Epithelial cell of proximal tubule (primary cell): ENCODE measurements at places on chromosomes 12 and 14. TPM values are rescaled to one million over a fixed set of nuclear protein-coding genes. Genes with fewer than 3 reads are reported as not detected.

The SIX4 gene
- total RNA-seq: 9.5 and 11.4 TPM in 2 replicates

The KCNH3 gene
- 0.07 and 0.12 TPM in 2 replicates for total RNA-seq

The RSRC2 gene
- total RNA-seq: 44.9 and 72.4 TPM in 2 replicates

The RAD51AP1 gene
- 36.8 and 62.7 TPM in 2 replicates for total RNA-seq

The KIAA0586 gene
- 11.2 and 18.5 TPM in 2 replicates for total RNA-seq

The MARCHF9 gene
- total RNA-seq: 4.5 and 4.7 TPM in 2 replicates

The ACOT4 gene
- 5.6 and 7.0 TPM in 2 replicates for total RNA-seq

The C2CD5 gene
- total RNA-seq: 14.5 and 15.6 TPM in 2 replicates

The INHBC gene
- not detected in 2 replicates for total RNA-seq

The ZC3H14 gene
- total RNA-seq: 55.1 and 65.3 TPM in 2 replicates

The SERPINA10 gene
- total RNA-seq: not detected in 2 replicates

The LTBR gene
- 108 and 152 TPM in 2 replicates for total RNA-seq

The ADAM21 gene
- 0.22 TPM in 1 of 2 replicates, not detected in the other for total RNA-seq

The LPAR5 gene
- 0.81 and 0.94 TPM in 2 replicates for total RNA-seq

The KNTC1 gene
- total RNA-seq: 45.2 and 61.2 TPM in 2 replicates

The ATXN7L3B gene
- total RNA-seq: 13.1 and 20.5 TPM in 2 replicates

The NT5DC3 gene
- 7.5 and 10.3 TPM in 2 replicates for total RNA-seq

DNA sequence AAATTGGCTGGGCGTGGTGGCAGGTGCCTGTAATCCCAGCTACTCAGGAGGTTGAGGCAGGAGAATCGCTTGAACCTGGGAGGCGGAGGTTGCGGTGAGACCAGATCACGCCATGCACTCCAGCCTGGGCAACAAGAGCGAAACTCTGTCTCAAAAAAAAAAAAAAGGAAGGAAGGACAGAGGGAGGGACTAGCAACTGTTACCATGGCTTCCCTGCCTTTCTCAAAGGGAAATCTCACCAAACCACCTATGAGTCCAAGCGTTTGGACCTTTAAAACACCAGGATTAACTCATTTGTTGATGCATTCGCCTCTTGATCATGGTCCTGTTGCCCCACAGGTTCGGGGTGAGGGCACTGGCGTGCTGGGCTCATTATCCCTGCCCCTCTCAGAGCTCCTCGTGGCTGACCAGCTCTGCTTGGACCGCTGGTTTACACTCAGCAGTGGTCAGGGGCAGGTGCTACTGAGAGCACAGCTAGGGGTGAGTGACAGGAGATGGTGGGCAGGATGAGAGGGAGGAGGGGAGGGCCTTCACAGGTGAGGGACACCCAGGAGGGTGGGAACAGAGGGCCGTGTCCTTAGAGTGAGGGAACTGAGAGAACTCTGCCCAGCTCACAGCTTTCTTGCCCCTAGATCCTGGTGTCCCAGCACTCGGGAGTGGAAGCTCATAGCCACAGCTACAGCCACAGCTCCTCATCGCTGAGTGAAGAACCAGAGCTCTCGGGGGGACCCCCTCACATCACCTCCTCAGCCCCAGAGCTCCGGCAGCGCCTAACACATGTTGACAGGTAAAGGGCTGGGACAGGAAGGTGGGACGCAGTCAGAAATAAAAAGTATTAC lies 10.2 kb upstream of the MYL6B start:
- DNase-seq: no peak

- no peak for DNase-seq
These were observed 1.4 kb downstream of the PCK2 start for GRCh38 chr14:24095271-24096068.

- no peak for DNase-seq
These were observed 167.3 kb downstream of the DACT1 start for GRCh38 chr14:58805057-58805456.

DNA sequence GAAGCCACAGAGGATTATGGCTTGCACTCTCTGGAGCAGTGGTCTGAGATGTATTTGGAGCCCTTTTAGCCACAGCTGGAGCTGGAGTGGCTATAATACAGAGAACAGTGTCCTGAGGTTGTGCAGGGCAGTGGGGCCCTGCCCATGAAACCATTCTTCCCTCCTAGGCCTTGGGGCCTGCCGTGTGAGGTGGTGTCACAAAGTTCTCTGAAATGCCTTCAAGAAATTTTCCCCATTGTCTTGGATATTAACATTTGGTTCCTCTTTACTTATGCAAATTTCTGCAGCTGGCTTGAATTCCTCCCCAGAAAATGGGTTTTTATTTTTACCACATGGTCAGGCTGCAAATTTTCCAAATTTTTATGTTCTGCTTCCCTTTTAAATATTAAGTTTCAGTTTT lies 79.3 kb downstream of the UNC79 start:
- DNase-seq: no peak

DNA sequence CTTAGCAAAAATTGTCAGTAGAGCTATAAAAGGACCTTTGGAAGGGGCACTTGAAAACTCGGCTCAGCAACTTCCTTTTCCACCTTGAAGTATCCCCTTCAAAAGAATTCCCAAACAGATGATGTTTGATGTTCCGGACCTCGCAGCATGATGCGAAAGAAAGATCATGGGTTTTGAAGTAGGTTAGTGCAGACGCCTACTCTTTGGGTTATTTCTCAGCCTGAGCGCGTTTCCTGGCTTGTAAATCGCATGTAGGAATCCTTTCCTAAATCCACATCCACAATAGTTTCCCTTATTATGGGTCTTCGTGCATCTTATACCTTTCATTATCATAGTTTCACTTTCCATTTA lies 584 bp upstream of the NEDD1 start:
- DNase-seq: no peak

- no peak for DNase-seq
These were observed 59.2 kb downstream of the BICDL1 start for GRCh38 chr12:120048263-120048662.

- DNase-seq: no peak
These were observed 814 bp downstream of the ANKRD13A start for GRCh38 chr12:109999983-110000505.

- no peak for DNase-seq
These were observed 1.3 kb upstream of the HSD17B6 start for GRCh38 chr12:56761812-56762211.

- peak; percentile 96 for DNase-seq
These were observed 371.8 kb upstream of the PRICKLE1 start for GRCh38 chr12:42961395-42961794.

- no peak for DNase-seq
These were observed 15.7 kb upstream of the PWP1 start for GRCh38 chr12:107669946-107670345.

DNA sequence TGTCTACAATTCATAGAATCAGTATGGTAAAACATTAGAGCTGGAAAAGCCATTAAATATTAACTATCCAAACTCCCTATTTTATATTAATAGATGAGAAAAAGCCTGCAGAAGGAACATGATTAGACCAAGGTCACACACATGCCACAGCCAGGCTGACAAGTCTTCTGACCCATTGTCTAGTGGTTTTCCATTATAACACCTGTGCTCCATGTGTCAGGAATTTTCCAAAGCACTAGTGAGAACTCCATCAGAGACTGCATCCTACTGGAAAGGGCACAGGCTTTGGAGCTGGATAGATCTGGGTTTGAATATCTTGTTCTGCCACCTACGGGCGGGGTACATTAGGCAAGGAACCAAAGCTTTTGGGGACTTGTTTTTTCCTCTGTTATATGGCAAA lies 325.5 kb downstream of the RAD51B start:
- no peak for DNase-seq

- no peak for DNase-seq
These were observed 1.9 kb downstream of the FOXN3 start for GRCh38 chr14:89415159-89415558.

- DNase-seq: no peak
These were observed 31.1 kb downstream of the ZFYVE21 start for GRCh38 chr14:103746701-103747100.

GRCh38 chr12:92921877-92922276 lies 7.2 kb downstream of the EEA1 start:
- no peak for DNase-seq

DNA sequence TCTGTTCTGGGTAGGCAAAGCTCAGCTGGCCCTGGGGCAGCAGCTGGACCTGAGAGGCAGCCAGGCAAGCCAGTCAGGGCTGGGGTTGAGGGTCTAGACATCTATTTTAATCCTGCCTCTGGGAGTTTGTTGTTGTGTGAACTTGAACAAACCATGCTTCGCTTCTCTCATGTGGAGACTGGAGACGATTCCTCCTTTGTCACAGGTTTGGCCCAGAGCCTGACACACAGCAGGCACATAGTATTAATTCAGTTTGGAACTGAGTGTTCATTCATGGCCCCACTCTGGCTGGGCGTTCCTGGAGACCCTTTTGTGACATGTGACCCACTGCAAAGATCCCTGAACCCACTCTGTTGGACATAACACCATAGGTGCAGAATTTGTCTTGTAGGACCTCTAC lies 39.3 kb downstream of the NGB start:
- DNase-seq: no peak

DNA sequence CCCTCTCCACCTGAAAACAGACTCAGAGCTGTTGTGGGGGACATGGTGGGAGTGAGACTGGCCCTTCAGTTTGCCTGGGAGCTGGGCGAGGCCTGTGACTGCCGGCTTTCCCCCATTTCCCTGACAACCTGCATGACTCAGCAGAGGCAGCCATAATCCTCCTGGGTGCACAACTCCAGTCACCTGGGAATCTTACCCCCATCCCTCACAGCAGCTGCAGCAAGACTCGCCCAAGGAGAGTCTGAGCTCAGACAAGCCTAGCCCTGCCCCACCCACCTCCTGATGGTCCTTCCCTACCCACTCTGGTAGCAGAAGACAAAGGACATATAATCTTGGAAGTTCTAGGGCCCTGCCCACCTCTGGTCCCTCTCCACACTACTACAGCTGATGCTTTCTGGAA lies 207.3 kb upstream of the ARID2 start:
- no peak for DNase-seq

GRCh38 chr12:116544656-116545055 lies 14.5 kb upstream of the MAP1LC3B2 start:
- DNase-seq: no peak

GRCh38 chr12:116280595-116281290 lies 3.2 kb upstream of the MED13L start:
- DNase-seq: no peak

- DNase-seq: no peak
These were observed 585.6 kb upstream of the MIS18BP1 start for GRCh38 chr14:45838597-45838996.

DNA sequence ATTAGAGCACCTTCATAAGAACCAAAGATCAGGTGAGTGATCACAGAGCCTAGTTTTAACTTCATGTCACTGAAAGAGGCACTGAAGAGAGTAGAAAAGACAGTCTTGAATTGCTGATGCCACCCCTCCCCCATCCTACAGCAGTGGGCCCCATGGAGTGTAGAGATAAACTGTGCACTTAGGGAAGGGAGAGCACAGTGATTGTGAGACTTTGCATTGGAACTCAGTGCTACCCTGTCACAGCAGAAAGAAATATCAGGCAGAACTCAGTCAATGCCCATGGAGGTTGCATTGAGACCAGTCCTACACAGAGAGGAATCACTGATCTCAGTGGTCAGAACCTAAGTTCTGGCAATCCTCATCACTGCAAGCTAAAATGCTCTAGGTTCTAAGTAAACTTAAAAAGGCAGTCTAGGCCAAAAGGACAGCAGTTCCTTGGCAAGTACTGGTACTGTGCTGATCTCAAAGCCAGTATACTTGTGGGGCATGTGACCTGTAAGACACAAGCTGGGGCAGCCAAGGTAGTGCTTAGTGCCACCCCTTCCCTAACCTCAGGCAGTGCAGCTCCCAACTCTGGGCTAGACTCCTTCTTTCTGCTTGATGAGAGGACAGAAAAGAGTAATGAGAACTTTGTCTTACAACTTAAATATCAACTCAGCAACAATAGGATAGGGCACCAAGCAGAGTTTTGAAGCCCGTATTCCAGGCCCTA lies 94.1 kb downstream of the FSCB start:
- no peak for DNase-seq

DNA sequence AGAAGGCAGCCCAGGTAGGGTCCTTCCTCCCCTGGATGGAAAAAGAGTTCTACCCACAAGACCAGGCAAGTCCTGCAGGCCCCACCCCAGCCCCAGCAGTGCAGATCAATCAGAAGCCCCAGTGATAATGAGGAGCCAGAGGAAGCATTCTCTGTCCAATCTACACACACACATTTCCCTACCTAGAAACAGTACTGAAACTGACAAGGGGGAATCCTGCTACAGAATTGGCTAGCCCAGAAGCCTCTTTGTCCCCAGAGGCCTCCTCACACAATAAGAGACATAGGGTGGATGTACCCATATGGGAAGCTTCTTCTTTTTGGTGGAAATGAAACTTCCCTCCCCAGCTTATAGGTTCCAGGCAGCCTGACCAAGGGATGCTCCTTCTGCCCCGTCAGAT lies 9.9 kb downstream of the FSCB start:
- no peak for DNase-seq

- no peak for DNase-seq
These were observed 15.5 kb downstream of the RXYLT1 start for GRCh38 chr12:63795032-63795687.

DNA sequence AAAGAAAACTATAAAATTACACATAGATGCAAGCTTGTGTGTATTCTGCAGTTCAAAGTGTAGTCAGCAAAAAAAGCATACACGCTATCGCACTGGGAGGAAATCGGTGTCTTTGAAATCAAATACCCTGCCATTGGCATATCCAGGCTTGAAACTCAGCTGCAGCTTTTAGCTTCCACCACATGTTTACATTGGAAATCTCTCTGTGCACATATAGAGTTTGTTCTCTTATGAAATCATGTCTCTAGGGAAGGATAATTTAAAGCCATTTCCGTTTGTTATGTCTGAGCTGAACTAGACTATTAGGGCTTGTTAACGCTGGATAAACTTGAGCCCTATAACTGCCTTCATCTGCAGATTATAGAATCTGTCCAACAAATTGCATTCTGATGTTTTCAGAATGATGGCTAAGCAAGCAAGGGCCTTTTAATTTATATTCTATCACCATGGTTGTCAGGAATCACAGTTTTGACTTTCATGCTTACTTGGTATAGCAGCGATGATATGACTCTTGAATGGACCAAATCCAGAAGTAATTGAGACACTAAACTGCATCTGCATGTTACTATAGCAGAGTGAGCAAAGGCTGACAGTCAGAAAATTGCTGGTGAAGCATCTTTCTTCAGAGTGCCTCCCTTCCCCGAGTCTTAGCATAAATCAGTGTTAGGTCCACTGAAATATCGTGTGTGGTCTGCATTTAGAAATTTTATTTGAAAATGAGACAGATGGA lies 442.8 kb downstream of the ZFP36L1 start:
- DNase-seq: no peak
